Suppressor macrophage treated with lipopolysaccharide for 1 hour (primary cell): ENCODE measurements at places on chromosomes 3 and 15.

DNA sequence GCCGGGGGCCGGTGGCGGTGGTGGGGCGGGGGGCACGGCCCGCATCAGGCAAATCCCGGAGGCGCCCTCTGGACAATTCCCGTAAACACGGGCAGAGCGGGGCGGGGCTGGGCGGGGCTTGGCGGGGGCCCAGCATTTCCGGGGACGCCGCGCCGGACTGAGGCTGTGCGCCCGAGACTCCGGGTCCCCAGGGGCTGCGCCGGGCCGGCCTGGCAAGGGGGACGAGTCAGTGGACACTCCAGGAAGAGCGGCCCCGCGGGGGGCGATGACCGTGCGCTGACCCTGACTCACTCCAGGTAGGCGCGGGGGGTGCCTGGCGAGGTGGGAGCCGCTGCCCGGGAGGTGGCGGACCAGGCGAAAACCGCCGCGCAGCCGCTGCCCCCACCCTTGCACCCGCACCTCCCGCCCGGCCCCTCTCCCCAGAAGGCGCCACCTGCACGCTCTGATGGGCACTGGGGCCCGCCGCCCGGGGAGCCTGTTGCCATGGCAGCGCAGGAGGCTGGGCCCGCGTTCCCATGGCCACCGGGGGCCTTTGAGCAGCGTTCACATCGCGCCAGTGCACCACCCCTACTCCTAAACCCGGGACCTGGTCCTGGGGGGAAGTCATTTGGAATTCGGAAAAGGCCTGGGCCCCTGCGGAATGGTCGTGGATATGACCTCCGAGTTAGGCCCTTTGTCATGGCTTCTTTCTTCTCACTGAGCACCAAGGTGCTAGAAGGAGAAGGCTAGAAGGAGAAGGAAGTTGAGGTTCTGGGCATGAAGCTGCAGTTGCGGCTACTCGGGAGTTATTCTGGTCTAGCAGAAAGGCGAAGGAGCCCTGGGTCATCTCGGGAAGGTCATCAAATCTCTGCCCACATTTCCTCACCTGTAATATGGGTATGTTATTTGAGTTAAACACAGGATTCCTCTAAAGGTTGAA is 16.1 kb upstream of the SEMA4B start:
- DNase-seq: peak; percentile 70

GRCh38 chr3:40763807-40764206 is 239.0 kb downstream of the ZNF621 start:
- peak; percentile 25 for DNase-seq

DNA sequence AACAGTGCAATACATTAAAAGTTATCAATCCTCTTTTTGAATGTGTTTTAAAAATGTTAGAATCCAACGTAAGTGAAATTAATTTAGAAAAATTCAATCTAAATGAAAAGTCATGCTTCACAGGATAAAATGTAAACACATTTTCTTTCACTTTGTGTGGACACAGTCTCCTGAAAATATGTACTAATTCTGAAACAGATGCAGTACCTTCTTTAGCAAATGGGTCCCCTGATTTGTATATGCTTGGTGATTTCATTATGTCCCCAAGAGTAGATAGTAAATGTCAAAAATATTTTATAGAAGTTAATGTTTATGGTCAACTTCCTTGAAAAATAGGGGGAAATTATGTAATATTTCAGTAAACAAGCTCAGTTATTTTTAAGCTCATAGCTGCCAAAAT is 28.9 kb downstream of the FOXP1 start:
- no peak for DNase-seq

DNA sequence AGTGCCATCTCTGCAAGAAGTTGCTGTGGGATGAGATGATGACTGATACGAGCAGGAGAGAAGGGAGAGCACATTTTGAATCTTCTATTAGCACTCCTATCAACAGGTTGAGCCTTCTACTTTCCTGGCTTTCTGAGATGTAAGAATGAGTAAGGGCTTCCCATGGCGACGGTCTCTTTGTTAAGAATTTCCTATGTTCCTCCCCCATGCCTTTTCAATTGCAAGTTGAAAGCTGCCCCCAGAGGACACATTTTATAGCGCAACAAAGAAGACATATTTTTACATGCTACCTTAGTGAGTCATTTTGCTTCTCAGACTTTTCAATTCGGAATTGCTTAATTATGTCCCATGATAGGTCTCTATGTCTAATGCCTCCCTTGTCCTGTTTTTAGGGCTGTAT is 71.3 kb upstream of the LRTM1 start:
- peak; percentile 77 for DNase-seq
